CD4-positive, alpha-beta T cell treated with Interleukin-2 at 100 ng/mL for 4 hours (primary cell): ENCODE measurements at places on chromosomes 6 and 20.
A peak's percentile ranks its signal among the peaks of the same experiment; 100 is the strongest.

- no peak for DNase-seq
Observed at GRCh38 chr6:143099647-143100046, 39.0 kb downstream of the AIG1 start.

- no peak for DNase-seq
Observed at GRCh38 chr20:51340451-51340840, 202.1 kb downstream of the NFATC2 start.

GRCh38 chr20:36399147-36399968, 93.2 kb downstream of the DLGAP4 start:
- DNase-seq = no peak

DNA sequence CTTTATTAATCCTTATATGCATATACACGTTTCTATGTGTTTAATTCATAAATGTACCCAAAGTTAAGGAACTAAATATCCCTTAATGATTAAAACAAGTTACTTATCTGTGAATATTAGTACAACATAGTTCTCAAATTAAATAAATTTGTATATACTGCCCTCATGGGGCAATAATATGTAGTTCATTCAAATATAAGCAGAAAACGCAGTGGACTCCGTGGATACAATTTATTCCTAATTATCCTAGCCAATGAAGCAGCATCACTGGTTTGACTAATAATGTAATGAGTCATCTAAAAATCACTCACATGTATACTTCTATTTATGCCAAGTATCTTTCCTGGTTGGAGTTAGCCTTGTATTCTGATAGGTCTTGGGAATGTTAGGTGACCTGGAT, 111.6 kb downstream of the TBC1D32 start:
- DNase-seq = no peak

GRCh38 chr20:33685328-33686099, 671 bp downstream of the E2F1 start:
- peak; percentile 25 for DNase-seq

GRCh38 chr6:110705543-110705942, 109.7 kb downstream of the CDK19 start:
- DNase-seq = no peak
